Stimulated activated CD4-positive, alpha-beta T cell treated with anti-CD3 and anti-CD28 coated beads, Interleukin-1b, Interleukin-23, amount 100 ng/mL, for 1 hour (primary cell): ENCODE measurements at places on chromosomes 3 and 15.

- no peak for DNase-seq
Observed at GRCh38 chr3:166986000-166986399, 394.1 kb downstream of the ZBBX start.

DNA sequence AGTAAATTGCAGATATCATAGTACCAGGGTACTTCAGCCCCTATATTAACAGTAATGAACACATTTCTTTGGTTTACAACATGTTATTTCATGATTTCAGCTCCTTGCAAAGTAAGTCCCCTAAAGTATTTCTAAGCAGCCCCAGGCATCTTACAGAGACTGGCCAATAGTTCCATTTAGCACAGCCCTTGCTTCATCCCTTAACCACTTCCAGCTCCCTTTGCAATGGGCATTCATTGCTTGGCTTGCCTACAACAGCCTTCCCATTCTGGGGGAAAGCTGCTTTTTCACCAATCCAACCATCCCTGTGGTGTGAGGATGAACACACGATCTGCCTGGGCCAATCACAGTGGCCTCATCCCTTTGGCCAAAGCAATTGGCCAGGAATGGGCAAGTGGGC lies 67.2 kb upstream of the XCR1 start:
- DNase-seq = no peak

GRCh38 chr3:62587169-62587568 lies 213.8 kb upstream of the FEZF2 start:
- no peak for DNase-seq

- DNase-seq = no peak
Observed at GRCh38 chr3:55161231-55161630, 233.4 kb upstream of the LRTM1 start.

DNA sequence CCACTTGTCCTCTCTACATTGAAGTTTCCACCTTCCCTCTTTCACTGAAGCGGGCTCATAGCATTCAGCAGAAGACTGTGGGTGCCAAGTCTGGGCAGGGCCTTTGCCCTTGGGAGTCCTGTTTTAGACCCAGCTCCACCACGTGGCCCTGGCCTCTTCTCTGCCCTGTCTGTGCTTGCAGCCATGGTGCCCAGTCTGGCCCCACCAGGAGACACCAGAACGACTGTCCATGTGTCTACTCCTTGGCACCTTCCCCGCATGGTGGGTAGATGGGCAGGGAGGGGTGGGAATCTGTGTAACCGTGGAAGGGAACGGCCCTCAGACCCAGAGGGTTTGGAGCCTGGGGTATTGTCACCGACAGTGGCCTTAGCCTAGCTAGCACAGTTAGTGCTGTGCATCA lies 17.9 kb upstream of the EMC3 start:
- no peak for DNase-seq

GRCh38 chr3:183073839-183074238 lies 25.5 kb downstream of the MCCC1 start:
- DNase-seq = no peak

DNA sequence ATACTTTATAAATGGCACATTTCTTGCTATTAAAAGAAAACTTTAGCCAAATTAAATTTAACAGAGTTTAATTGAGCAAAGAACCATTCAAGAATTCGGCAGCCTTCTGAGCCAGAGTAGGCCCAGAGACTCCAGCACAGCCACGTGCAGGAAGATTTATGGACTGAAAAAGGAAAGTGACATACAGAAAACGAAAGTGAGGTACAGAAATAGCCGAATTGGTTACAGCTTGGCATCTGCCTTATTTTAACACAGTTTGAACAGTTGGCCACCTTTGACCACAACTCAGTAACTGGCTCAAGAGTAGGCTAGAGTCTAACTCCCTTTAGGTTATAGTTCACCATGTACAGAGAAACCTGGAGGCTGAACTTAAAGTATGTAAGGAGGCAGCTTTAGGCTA lies 17.6 kb downstream of the CFAP44 start:
- no peak for DNase-seq
